ENCODE measurements at places on chromosomes 16 and 17.

DNA sequence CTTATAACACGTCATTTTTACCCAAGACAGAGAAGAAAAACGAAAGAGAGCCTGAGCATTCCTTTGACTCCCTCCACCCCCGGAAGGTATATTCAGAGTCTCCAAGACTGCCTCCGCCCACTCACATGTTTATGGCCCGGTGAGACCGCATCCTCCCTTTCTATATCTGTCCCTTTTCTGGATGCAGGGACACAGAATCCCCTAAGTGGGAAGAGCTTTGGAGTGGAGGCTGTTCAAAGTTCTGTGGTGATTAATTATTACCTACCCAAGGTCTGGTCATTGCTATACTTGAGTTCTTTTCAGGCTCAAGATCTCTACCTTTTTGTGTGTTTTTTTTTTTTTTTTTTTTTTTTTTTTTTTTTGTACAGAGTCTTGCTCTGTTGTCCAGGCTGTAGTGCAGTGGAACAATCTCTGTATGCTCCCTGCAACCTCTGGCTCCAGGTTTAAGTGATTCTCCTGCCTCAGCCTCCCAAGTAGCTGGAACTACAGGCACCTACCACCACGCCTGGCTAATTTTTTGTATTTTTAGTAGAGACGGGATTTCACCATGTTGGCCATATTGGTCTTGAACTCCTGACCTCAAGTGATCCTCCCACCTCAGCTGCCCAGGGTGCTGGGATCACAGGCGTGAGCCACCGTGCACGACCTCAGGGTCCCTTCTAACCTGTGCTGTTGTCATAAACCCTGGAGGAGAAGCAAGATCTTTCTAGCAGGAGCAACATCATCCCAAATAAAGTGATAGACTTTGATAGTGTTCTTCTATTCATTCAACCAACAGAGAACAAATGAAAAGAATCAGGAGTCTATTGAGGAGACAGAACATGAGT is 407.1 kb downstream of the WWOX start:
- no peak for DNase-seq

GRCh38 chr17:67655478-67656148 is 62.1 kb upstream of the NOL11 start:
- no peak for DNase-seq

GRCh38 chr17:33113991-33114370 is 122.3 kb downstream of the SPACA3 start:
- DNase-seq = no peak

DNA sequence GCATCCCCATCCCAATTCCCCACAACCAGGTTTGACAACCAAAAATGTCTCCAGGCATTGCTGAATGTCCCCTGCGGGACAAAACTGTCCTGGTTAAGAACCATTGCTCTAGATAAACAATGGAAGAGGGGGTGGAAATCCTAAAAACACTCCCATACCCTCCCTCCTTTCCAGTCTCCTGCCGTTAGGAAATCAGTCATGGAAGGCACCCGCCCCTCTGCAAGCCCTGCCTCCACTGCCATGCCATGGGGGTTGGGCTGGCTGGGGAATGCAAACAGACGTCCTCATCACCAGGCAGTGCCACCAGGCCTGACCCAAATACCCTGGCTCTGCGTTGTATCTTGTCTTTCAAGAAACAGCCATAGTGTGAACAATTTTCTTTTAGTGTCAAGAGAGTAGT is 57.5 kb downstream of the CYTH1 start:
- no peak for DNase-seq

DNA sequence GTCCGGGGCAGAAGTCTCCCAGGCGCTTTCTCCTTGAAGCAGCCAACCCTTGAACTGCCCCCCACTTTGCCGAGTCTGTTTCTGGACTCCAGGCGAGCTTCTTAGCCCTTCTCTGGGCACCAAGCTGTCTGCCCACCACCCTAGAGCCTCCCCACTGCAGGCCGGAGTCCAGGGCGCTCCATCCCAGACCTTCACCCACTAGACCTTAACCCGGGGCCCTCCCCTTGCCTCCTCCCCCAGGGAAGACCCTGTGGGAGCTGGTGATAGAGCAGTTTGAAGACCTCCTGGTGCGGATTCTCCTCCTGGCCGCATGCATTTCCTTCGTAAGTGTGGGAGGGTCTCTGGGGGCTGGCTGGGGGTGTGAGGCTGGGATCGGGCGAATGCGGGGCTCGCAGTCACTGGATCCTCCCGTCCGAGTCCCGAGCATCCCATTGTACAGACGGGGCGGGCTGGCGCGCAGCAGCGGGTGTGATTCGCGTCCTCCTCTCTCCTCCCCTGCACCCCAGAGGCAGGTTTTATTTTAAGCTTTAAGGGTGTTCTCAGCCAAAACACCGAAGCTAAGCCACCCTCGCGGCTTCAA is 1.1 kb downstream of the ATP2A1 start:
- no peak for DNase-seq

DNA sequence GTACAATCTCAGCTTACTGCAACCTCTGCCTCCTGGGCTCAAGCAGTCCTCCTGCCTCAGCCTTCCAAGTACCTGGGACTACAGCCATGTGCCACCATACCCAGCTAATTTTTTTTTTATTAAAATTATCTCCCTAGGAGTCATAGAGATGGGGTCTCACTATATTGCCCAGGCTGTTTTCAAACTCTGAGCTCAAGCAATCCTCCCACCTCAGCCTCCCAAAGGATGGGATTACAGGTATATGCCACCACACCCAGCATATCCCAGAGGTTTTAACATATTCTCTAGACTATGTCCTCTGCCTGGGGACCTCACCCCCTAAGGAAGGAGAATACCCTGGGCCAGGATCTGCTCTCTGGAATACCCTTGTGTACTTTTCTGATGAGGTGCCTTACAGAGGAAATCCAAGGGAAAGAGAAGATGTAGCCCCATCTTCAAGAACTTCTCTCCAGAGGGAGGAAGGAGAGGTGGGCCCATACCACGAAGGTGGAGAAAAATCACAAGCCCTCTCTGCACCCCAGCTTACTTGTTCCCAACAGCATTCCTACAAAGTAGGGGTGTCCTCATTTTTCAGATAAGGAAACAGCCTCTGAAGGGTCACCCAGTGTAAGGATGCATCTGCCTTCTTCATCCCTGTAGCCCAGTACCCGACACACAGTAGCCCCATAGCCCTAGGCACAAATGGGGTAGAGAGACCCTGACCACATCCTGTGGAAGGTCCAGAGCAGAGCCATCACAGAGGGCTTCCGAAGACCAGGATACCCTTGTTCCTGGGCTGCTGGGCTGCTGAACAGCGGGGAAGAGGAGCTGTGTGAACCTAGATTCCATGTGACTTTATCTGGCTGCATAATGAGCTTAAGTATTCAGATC is 151.6 kb downstream of the SOCS1 start:
- no peak for DNase-seq

GRCh38 chr17:50101346-50102163 is 6.4 kb downstream of the PDK2 start:
- no peak for DNase-seq

DNA sequence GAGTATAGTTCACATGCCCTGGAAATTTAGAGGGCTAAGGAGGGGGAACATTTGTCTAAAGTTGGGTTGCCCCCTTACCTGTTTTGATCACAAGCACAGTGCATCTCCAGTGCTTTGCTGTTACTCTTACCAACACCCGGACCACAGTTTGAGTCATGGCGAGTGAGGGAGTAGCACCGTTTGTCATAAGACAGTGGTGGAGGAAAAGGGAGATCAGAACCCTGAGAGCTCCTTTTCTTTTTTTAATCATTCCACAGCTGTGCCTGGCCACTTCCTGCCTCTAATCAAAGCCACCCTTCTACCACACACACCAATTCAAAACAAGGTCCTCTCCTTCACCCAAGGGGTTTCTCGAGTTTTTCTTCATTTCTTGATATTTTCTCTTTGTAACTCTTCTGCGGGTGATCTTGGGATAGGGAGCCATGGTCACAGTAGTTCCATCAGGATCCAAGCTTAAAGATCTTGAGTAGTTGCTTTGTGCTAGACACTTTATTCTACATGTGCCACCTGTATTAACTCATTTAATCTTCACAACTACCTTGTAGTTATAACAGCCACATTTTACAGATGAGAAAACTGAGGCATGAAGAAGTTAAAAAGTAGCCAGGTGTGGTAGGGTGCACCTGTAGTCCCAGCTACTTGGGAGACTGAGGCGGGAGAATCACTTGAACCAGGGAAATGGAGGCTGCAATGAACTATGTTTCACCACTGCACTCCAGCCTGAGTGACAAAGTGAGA is 5.0 kb upstream of the MYL4 start:
- DNase-seq = no peak

- no peak for DNase-seq
Measured at GRCh38 chr17:78257810-78258322, 26.4 kb downstream of the TMEM235 start.

DNA sequence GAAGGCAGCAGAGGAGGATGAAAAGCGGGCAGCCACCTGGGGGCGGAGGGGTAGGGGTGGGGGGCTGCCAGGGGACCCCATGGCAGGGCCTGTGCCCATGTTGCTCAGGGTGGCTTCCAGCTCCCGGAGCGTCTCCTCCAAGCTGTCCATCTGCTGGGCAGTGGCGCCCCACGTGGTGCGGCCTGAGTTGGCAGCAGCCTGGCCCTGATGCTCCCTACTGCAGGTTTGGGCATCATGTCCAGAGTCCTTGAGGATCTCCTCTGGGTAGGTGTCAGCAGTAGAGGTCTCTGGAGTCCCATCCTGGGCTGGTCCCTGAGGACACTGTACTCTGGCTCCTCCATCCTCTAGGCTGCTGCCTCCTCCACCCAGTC is 60.9 kb downstream of the SRCIN1 start:
- DNase-seq = no peak

- no peak for DNase-seq
Measured at GRCh38 chr17:31236137-31236536, 60.9 kb downstream of the OMG start.

GRCh38 chr16:25235991-25236390 is 19.2 kb downstream of the AQP8 start:
- no peak for DNase-seq

- no peak for DNase-seq
Measured at GRCh38 chr17:63665527-63666214, 34.3 kb downstream of the LIMD2 start.

DNA sequence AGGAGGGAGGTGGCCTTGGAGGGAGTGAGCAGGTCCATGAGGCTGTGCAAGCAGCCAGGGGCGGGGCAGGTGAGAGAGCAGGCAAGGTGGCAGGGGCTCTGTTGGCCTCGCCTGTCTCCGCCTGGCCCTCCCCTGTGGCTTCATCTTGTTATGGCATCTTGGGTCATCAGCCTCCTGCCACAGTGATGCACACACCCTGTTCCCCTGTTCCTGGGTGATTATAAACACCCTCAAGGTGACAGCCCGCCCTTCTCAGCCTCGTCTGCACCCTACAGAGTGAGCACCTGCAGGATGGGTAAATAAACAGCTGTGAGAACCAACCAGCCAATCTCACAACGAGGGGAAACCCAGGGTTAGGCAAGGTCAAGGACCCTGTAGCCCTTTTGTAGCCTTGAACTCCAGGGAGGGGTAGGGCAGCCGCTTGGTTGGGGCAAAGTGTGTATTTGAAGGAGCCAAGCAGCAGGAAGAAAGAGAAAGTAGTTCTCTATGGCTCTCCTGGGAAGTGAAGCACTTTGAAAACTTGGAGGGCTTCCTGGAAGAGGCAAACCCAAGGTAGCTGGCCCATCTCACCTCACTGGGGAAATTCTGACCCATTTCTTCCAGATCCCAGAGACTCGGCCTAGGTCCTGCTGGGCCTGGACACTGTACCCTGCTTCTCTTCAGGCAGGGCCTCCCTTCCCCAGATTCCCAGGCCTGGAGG is 60.6 kb downstream of the NT5M start:
- DNase-seq = no peak

DNA sequence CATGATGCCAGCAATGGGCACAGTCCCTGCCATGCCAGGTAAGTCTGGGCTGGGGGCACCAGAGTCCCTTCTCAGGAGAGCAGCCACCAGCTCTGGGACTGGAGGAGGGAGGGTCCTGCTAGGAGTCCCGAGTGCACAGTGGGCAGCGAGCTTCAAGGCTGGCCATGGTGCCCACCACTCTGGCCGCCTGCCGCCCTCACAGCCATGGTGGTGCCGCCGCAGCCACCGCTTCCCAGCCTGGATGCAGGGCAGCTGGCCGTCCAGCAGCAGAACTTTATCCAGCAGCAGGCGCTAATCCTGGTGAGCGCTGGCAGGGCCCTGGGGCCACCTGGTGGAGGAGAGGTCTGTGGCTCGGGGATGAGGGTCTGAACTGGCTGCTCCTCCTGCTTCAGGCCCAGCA is 17.9 kb upstream of the SMIM5 start:
- no peak for DNase-seq

- no peak for DNase-seq
Measured at GRCh38 chr17:47999582-47999981, 28.7 kb downstream of the CDK5RAP3 start.

- no peak for DNase-seq
Measured at GRCh38 chr17:10105513-10106001, 92.8 kb downstream of the GAS7 start.

GRCh38 chr16:73956587-73957494 is 339.8 kb upstream of the PSMD7 start:
- no peak for DNase-seq

- no peak for DNase-seq
Measured at GRCh38 chr16:64933885-64934284, 188.0 kb downstream of the CDH11 start.

GRCh38 chr16:89495121-89495520 is 4.8 kb upstream of the ANKRD11 start:
- no peak for DNase-seq

DNA sequence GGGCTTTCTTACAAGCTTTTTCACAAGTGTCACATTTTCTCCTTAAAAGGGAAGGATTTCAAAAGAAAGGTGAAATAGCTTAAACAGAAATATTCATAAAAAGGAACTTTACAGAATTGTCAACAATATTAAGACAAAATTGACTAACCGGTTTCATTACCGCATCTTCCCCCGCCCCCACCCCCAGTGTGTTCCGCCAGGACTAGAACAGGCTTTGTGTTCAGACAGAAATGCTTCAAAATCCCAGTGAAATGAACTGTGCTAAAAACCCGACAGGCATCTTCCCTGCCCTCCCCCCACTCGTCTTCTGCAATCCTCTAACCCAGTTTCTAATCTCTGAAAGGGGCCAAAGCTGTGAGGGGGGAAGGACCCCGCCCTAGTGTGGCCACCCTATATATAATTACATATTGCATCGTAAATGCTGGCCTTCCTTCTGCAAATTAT is 990 bp upstream of the ROGDI start:
- DNase-seq = no peak
